Activated T-helper 17 cell treated with anti-CD3 and anti-CD28 coated beads, Interleukin-2, amount 50 U/mL, for 72 hours (primary cell): ENCODE measurements at places on chromosomes 16 and 17. TPM values are rescaled to one million over a fixed set of nuclear protein-coding genes. Genes with fewer than 3 reads are reported as not detected.

GRCh38 chr16:11105038-11105903 lies 150.7 kb downstream of the SOCS1 start:
- peak; percentile 74 for ATAC-seq

DNA sequence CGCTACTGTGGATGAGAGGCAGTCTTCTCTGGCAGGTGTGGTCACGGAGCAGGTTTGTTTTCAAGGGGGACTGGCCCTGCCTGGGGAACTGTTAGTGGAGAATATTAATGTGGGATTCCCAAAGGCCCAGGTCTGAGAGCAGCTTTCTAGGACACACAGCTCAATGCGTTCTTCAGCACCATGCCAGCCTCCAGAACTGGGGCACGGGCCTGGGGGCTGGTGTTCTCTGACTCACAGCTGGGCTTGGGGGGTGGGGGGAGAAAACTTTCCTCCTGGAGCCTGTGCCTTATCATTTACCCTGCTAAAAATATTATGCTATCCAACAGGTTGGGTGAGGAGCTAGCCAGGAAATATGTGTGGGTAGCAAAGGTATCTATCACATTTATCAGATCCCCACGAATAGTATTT lies 13.5 kb upstream of the LHX1 start:
- ATAC-seq, result no peak

DNA sequence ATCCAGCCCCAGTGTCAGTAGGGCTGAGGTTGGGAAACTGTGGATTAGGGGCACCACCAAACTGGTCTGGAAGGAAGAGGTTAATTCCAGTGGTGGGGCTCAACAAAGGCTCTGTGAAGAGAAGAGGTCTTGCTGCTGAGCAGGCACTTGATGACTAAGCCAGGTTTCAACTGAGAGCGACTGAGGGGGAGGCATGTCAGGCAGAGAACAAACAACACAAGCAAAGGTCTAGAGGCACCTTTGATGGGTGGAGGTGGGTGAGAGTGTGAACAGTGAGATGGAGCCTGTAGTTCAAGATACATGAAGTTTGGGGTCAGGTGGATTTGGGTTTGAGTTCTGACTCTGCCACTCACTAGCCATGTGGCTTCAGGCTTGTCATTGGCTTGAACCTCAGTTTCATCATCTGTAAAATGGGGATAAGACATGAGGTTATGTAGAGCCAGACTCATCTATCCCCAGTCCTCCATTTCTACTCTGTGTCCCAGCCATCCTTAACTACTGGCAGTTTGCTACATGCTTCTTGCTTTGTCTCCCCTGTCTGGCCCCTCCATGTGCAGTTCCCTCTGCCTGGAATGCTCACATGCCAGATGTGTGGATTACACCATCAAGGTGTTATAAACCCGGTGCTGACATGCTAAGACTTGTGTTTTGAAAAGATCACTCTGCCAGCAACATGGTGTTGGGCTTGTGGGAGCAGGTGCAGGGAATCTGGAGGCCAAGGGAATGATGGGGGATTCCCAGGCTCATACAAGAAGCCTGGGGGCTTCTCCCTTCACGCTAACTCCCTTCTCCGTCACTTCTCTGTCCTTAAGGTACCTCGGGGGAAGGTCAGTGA lies 3.0 kb upstream of the RMI2 start:
- ATAC-seq, result peak; percentile 54

- no peak for ATAC-seq
These were observed 10.0 kb upstream of the ZFP3 start for GRCh38 chr17:5068236-5068635.

DNA sequence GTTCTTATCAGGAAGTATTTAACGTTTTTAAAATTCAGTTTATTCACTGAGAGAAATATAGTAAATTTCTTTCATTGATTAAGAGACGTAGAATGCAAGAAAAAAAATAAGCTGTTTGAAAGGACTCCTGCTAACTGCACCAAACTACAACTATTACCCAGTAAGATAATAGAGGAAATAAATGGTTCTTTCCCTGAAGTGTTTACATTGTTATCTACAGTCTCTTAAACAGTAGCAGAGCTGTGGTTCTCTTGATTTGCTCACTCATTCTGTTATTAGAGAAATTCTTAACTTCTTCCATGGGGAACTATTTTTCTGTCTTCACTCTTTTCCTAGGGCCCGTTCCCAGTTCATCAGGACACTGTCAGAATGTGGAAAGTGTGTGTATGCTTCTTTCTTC lies 973.0 kb downstream of the KCNJ2 start:
- ATAC-seq, result no peak

DNA sequence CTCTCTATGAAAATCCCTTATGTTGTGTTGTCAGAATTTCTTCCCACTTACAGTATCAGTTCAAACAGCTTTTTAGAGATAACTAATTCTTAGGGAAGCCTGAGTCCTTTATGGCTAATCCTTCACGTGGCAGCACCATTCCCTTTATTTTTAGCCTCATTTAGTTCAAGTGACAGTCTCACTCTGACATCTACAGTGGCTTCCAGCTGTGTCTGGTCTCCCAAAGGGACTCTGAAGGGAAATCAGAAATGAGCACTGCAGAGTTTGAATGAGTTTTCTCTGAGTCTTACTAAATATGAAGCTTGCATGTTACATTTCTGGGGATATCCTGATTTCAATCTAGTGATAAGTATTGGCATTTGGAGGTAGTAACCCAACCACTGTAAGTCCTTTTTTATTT lies 1104.1 kb downstream of the CDH11 start:
- no peak for ATAC-seq

DNA sequence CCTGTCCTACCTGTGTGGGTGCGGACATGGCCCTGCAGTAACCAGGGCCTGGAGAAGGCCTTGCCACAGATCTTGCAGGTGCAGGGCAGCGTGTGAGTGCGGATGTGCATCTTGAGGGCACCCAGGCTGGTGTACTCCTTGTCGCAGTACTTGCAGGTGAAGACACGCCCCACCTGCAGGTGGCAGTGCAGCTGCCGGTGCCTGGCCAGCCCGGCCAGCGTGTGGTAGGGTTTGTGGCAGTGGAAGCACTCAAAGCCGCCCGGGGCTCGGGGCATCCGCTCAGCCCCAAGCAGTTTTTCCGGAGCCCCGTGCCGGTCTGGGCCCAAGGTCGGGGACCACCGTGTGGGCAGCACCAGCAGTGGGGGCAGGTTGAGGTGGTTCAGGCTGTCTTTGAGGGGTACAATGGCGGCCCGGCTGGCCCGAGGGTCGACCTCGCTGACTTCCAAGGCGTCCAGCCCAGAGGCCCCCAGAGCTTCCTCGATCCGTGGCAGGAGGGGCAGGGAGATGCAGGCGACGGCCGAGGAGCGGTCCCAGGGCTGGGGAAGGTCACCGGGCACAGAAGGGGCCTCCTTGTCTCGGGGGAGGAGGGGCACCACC lies 5.1 kb downstream of the SNAI3 start:
- no peak for ATAC-seq

The HLF gene
- total RNA-seq, result 21.7 TPM

The MRPL58 gene
- 48.2 TPM for total RNA-seq

The ZNF213 gene
- total RNA-seq, result 6.4 TPM
